ENCODE measurements at places on chromosomes 2 and 18.

DNA sequence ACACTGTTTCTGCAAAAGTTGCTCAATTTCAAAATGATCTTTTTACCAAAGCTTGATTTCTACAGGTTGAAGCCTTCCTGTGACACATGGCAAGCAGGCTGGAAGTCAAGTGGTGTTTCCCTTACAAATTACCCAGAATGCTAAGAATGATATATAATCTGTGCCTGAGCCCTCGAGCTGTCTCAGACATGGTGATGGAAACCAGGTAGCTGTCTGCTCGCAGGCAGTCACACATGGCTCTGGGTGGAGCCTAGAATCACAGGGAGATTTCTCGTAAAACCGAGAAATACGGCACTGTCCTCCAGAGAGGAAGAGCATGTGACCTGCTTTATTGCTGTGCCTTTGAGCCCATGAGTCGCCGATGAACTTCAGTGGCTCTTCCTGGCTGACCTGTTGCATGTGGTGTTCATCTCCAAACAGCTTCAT, 392.9 kb downstream of the ZNF521 start:
- DNase-seq: no peak

- DNase-seq: no peak
These were observed 125.8 kb upstream of the EFEMP1 start for GRCh38 chr2:56049233-56049845.

DNA sequence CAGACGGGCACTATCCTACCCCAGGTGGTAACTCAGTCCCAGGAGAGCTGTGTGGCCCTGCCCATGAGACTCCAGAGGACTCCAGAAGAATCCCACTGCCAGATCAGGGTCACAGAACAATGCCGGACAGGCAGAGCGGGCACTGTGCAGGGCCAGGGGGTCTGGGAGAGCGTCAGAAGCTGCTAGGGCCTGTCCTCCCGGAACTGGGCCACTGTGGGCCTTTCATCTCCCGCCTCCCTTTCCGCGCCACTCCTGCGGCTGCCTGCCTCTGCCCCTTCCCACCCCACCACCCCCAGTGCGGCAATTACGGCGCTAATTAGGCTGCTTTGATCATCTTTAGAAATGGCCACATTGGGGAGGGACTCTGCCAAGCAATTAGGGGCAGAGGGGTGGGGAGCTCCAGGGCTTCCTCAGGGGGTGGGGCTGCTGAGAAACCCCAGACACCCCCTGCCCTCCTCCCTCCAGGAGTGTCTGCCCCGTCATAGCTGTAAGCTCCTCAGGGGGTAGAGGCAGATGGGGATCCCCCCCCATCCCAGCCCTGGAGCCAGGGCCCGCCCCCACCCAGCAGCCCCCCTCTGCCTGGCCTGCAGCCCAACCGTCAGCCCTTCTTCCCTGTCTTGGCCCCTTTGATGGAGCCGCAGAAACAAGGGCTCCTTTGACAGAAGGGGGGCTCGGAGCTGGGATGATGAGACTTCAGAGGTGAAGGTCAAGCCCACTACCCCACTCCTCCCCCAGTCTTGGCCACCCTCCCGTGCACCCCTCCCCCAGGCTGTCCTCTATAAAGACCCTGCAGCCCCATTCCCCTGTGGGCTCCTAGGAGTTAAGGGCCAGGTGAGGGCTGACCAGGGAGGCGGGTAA, at the start of gene PRSS56:
TSS of gene PRSS56 (plus strand) at position 808 of the 858 bp plus-strand sequence. CDS start 211 bp downstream, outside the sequence.
- no peak for DNase-seq

GRCh38 chr2:174744111-174744510, 20.2 kb downstream of the CHRNA1 start:
- no peak for DNase-seq

DNA sequence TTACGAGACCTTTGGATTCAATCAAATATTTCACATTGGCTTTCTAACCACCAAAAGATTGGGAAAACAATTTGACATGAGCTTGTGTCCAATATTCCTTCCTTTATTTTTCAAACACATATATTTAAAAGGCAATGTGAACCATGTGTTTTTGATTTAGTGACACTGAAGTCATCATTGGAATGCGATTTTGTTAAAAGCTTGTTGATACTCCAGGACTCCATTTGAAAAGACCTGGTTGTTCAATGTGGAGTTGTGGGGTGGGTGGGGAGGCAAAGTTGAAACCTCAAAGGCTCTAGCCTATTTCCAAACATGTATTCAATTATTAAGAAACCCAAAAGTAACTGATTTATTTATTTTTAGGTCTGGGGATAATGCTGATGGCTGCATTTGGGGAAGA, 114.1 kb upstream of the TRIB2 start:
- no peak for DNase-seq

DNA sequence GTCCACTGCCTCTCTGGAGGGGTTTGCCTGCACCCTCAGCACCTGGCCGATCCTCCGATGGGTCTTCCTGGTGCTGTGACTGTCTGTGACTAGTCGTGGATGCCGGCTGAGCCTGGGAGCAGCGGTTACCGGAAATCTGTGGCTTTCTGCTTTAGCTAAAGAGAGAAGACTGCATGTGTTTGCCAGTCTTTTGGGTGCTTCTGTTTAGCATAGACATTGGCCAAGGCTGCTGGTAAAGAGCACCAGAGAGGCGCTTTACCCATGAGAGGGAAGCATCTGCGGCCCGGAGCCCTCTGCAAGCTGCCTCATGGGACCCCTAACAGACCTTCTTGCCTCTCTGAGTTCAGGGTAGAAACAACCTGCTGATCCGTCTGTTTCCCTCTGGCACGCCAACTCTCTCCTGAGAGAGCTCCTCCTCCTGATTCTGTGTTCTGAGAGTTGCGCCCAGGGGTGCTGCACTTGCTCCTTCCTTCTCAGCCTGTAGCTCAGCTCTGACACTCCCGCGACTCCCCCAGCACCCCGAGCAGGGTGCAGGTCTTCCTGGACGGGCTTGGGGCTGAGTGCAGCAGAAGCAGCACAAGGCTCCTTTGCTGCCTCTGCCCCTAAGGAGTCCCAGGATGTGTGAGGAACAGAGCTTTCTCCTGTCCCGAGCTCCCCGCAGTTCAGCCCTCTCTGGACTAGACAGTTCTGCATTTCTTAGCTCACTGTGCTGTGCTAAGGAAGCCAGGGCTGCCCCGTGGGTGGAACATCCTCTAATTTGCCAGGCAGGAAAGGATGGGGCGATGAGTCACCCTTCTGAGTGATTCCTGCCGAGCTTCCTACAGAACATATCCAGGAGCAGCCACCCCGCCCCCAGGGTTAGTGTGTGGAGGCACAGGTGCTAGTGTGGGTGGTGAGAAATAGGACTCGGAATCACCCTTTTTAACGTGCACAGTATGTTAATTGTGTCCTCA, 203.2 kb downstream of the SH3RF3 start:
- no peak for DNase-seq

- no peak for DNase-seq
These were observed 211.1 kb downstream of the HDAC4 start for GRCh38 chr2:239189711-239190131.

DNA sequence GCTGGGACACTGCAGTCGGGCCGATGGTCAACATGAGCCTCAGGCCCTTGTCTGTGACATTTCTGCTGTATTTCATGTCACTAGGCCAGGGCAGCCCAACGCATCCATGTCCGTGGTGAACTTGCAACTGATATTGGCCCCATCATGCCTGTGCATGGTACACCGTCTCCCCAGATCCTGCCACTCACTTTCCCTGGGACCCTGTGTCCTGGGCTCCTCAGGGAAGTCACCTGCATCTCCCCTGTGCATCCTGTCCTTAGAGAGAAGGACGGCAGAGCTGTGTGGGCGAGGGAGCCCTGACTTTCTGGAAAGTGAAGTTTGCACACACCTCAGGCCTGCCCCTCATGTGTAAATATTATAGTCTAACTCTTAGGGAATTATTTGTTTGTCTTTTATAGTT, 123.3 kb downstream of the ACKR3 start:
- DNase-seq: no peak

- DNase-seq: no peak
These were observed 91.0 kb upstream of the CCBE1 start for GRCh38 chr18:59787998-59788790.

- DNase-seq: no peak
These were observed 27.2 kb upstream of the EML4 start for GRCh38 chr2:42141687-42142546.

GRCh38 chr2:174076040-174076439, 110.9 kb upstream of the SP3 start:
- no peak for DNase-seq

GRCh38 chr2:217090024-217090473, 230.2 kb upstream of the TNP1 start:
- no peak for DNase-seq

DNA sequence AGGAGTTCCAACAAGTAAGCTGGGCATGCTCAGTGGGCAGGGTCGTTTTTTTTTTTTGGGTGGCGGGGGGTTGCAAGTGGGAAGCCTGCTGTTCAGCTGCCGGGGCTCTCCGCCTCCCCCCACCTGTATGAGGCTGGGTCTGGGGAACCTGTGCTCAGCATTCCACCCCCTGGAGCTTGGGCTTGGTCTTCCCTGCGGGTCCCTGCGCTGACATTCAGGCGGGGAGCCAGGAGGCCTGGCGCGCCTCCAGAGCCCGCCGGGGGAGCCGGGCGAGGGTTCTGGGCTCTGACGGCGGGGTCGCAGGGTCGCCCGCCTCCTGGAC, 822 bp upstream of the GPD2 start:
- DNase-seq: peak; percentile 13

GRCh38 chr2:189022053-189022481, 47.9 kb downstream of the COL3A1 start:
- no peak for DNase-seq

GRCh38 chr18:66046032-66046602, 295.3 kb downstream of the CDH7 start:
- no peak for DNase-seq

- no peak for DNase-seq
These were observed 4.2 kb upstream of the CLIP4 start for GRCh38 chr2:29110916-29111535.

DNA sequence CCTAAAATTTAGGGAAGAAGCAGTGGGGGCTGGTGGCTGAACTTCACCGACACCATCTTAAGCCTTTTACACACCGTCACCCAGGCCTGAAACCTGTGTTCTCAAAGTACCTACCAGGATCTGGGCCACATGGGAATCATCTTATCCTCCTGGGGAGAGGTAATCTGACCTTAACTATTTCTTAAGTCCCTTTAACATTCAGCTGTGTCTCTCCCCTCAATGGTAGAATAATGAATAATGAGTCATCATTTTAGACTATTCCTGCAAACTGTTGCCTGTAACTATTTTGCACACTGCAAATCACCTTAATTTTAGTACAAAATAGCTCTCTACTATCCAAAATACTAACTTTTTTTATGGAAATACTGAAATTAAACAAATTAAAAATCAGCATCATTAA, 149.4 kb upstream of the KLF7 start:
- DNase-seq: no peak

GRCh38 chr2:105338020-105338385, 663 bp downstream of the C2orf49 start:
- no peak for DNase-seq

DNA sequence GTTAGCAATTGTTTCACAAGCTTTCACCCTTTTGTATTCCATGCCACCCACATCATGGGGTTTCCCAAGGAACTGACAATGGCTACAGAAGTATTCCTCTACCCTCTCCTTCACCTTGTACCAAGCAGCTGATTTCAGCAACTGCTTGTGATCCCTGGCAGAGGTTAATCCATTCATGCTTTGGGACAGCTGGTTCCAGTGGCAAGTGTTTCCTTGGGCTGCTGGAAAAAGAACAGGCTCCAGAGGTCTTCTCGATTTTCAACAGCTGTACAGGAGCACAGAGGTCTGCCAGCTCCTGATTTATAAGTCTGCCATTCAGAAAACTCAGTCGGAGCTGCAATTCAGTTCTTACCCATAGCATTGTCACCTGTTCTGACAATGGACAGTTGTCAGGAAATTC, 239.2 kb upstream of the CWC22 start:
- DNase-seq: no peak

- DNase-seq: no peak
These were observed 518.6 kb downstream of the PIK3C3 start for GRCh38 chr18:42473611-42474010.
